Right cardiac atrium (tissue), 5 donors: ENCODE measurements at places on chromosomes 1 and 21. TPM values are rescaled to one million over a fixed set of nuclear protein-coding genes. Genes with fewer than 3 reads are reported as not detected.
A peak's percentile ranks its signal among the peaks of the same experiment; 100 is the strongest.

DNA sequence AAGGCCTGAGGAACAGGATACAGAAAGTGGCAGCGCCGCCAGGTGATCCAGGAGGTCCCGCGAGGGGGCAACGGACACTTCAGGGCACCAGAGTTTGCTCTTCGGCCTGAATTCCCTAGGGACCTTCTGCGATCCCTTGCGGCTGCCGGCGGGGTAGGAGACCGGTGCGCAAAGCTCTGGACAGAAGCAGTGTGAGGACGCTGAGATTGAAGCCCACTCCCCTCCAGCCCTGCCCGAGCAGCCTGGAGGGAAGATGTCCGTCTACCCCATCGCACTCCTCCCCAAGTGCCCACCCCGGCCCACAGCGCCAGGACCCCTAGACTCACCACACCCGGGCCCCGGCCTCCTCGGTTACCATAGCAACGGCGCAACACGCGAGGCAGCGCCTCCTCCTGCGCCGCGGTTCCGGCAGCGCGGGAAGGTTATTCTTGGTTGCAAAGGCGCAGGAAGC is at the start of gene ANKRD45:
ANKRD45 (minus strand) TSS at position 361 of the 451 bp plus-strand sequence. CDS start 10,433 bp downstream, outside the sequence.
- DNase-seq, result peak; percentile 87

- DNase-seq, result no peak
Observed at GRCh38 chr1:203367057-203367456, 16.1 kb upstream of the FMOD start.

GRCh38 chr1:37174341-37174740 is 140.0 kb upstream of the GRIK3 start:
- no peak for DNase-seq

GRCh38 chr1:36743286-36744005 is 260.7 kb upstream of the CSF3R start:
- DNase-seq, result no peak

DNA sequence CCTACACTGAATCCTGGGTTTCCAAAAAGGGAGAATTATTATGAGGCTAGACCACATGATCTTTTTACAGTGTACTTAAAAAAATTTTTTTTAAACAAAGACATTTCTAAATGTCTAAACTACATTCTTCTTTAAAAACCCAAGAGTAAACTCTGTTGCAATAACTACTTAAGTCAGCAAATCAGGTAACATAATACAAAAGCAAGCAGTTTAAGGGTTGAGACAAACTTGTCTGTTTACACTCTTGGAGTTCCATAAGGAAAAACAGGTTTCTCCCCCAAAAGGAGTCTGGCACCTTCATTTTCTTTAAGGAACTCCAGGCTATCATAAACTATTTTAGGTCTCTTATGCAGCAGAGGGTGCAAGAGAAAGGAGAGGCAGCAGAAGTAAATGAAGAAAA is 12.5 kb upstream of the ANKRD45 start:
- no peak for DNase-seq

GRCh38 chr21:36656138-36656537 is 42.8 kb upstream of the SIM2 start:
- DNase-seq, result no peak

DNA sequence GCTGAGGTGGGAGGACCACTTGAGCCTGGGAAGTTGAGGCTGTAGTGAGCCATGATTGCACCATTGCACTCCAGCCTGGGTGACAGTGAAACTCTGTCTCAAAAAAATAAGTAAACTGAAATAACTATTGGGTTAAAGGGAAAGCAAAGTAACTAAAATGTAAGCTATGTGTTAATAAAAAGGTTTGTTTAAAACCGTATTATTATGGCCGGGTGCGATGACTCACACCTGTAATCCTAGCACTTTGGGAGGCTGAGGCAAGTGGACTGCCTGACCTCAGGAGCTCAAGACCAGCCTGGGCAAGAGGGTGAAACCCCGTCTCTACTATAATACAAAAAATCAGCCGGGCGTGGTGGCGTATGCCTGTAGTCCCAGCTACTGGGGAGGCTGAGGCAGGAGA is 27.0 kb downstream of the NVL start:
- no peak for DNase-seq

- no peak for DNase-seq
Observed at GRCh38 chr1:8163039-8163438, 136.9 kb upstream of the ERRFI1 start.

- DNase-seq, result no peak
Observed at GRCh38 chr1:2101531-2101930, 51.3 kb downstream of the PRKCZ start.

DNA sequence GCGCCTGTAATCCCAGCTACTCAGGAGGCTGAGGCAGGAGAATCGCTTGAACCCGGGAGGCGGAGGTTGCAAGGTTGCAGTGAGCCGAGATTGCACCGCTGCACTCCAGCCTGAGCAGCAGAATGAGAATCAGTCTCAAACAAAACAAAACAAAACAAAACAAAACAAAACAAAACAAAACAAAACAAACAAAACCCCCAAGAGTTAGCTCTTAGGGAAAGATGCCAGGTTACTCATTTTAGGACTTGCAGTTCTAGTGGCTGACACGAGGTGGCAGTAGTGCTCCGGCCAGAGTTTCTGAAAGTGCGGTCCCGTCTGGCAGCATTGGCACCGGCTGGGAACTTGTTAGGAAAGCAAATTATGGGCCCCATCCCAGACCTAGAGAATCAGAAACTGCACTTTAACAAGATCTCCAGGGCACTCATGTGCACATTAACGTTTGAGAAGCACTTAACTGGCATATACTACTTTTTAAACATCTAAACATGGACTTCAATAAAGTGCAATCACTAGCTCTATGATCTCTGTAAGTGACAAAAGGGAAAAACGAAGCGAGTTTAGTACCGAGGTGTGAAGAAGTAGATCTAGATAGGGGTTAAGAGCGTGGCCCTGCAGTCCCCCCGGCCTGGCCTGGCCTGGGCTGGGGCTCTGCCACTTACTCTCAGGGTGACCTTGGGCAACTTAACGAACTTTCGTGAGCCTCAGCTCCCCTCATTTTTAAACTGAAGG is 41.9 kb upstream of the TNFRSF1B start:
- DNase-seq, result peak; percentile 94

GRCh38 chr1:67359592-67359991 is 51.9 kb downstream of the IL12RB2 start:
- no peak for DNase-seq

GRCh38 chr1:111274653-111275052 is 16.0 kb upstream of the CHIA start:
- no peak for DNase-seq

GRCh38 chr1:112508278-112509004 is at the start of gene WNT2B:
WNT2B (plus strand) TSS chr1:112508965; CDS start chr1:112509263, 298 bp downstream.
- DNase-seq, result peak; percentile 64

The APP gene
- total RNA-seq, result 433 TPM

The GPR25 gene
- total RNA-seq, result not detected

The LDLRAD2 gene
- not detected for total RNA-seq

The AUNIP gene
- 0.34 TPM for total RNA-seq

The MAP10 gene
- 4.3 TPM for total RNA-seq

The CELA3B gene
- not detected for total RNA-seq

The BSND gene
- not detected for total RNA-seq

The DENND2D gene
- total RNA-seq, result 2.1 TPM

The KRTAP7-1 gene
- total RNA-seq, result not detected
